Stimulated activated CD4-positive, alpha-beta T cell treated with anti-CD3 and anti-CD28 coated beads, Interleukin-1b, Interleukin-23, amount 100 ng/mL, for 48 hours (primary cell): ENCODE measurements at places on chromosomes 12 and 14.

GRCh38 chr14:35116242-35116641, 5.5 kb downstream of the PPP2R3C start:
- no peak for DNase-seq

- DNase-seq: no peak
Observed at GRCh38 chr12:97616946-97617345, 154.3 kb downstream of the RMST start.

- DNase-seq: no peak
Observed at GRCh38 chr12:92719674-92720073, 16.9 kb downstream of the PLEKHG7 start.

- no peak for DNase-seq
Observed at GRCh38 chr14:105092171-105093037, 27.2 kb upstream of the GPR132 start.

DNA sequence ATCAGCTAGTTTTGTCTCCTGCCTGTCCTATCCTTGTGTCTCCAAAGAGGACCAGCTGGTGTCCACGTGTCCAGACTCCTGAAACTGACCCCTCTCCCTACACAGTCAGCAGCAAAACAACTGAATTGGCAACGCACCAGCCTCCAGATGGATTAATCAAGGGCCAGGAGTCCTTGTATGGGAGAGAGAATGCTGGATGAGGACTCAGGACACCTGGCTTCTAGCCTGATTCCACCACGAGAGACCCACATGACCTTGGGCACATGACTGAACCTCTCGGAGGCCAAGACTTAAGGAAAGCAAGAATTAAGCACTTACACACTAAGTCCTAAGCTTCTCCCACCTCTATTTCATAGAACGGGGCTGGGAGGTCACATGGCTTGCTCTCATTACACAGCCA, 60.4 kb upstream of the CMKLR1 start:
- no peak for DNase-seq
